Activated CD4-positive, alpha-beta T cell treated with anti-CD3 and anti-CD28 coated beads, Interleukin-2, amount 50 U/mL, for 4 hours (primary cell): ENCODE measurements at places on chromosomes 3 and 15.

DNA sequence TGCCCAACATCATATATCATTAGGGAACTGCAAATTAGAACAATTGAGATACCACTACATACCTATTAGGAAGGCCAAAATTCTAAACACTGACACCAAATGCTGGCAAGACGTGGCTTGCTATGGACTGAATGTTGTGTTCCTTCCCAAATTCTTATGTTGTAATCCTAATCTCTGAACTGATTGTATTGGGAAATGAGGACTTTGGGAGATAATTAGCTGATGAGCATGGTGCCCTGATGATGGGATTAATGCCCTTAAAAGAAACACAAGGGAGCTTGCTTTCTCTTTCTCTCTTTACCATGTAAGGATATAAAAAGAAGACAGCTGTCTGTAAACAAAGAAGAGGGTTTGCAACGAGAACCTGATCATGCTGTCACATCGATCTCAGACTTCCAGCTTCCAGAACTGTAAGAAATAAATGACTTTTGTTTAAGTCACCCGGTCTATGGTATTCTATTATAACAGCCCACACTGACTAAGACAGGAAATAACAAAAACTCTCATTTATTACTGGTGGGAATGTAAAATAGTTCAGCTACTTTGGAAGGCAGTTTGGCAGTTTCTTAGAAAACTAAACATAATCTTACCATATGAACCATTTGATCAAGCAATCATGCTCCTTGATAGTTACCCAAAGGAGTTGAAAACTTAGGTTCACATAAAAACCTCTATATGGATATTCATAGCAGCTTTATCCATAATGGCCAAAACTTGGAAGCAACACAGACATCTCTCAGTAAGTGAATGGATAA lies 458.3 kb upstream of the CBLB start:
- DNase-seq: no peak

GRCh38 chr15:41160639-41161315 lies 44.7 kb upstream of the INO80 start:
- no peak for DNase-seq

DNA sequence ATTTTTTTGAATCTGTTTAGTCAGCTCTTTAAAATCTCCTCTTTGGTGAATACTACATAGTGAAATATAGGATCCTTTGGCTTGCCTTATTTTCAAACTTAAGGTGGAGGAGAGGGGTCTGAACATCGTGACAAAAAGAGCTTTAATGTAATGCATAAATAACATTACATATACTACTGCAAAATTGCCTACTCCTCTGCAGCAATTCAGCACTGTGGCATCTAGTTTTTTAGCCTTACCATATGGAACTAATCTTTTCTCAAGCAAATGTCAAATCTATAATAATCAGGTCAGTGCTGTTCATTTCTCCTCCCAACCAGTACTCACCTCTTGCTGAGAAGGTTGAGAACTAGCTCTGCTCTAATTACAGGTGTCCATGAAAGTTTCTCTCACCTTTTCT lies 394.0 kb upstream of the CDIN1 start:
- no peak for DNase-seq

- DNase-seq: no peak
These were observed 895 bp upstream of the ARHGAP31 start for GRCh38 chr3:119293105-119293870.

- DNase-seq: no peak
These were observed 343.0 kb downstream of the PLOD2 start for GRCh38 chr3:145817870-145818483.

DNA sequence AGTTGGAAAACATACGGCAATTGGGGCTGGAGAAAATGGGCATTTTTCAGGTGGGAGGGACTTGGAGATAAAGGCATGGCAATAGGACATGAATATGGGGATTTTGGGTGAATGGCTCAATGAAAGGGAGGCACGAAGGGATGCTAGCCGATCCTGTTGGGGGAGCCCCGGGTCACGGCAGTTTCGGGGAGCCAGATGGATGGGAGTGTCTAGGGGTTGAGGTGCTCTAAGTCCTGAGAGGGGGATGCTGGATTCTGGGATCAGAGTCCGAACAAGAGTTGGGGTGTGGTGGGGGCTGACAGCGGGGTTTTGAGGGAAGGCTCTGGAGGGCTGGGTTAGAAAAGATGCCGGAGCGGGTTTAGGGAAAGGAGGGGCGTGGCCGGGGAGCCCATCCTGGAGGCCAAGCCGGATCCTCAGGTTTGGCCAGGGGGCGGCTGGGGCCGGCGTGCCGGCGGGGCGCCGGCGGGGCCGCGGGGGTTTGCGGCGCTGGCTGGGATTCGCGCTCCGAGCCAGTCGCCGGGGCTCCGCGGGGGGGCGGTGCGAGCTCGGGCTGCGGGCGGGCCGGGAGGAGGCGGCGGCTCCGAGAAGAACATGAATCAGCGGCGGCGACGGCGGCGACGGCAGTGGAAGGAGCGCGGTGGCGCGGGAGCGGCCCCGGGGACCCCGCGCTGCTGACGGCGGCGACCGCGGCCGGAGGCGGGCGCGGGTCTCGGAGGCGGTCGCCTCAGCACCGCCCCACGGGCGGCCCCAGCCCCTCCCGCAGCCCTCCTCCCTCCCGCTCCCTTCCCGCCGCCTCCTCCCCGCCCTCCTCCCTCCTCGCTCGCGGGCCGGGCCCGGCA lies at the start of gene TYRO3:
TSS of gene TYRO3 (plus strand) at position 813 of the 839 bp plus-strand sequence. CDS start 46 bp downstream, outside the sequence.
- peak; percentile 70 for DNase-seq

DNA sequence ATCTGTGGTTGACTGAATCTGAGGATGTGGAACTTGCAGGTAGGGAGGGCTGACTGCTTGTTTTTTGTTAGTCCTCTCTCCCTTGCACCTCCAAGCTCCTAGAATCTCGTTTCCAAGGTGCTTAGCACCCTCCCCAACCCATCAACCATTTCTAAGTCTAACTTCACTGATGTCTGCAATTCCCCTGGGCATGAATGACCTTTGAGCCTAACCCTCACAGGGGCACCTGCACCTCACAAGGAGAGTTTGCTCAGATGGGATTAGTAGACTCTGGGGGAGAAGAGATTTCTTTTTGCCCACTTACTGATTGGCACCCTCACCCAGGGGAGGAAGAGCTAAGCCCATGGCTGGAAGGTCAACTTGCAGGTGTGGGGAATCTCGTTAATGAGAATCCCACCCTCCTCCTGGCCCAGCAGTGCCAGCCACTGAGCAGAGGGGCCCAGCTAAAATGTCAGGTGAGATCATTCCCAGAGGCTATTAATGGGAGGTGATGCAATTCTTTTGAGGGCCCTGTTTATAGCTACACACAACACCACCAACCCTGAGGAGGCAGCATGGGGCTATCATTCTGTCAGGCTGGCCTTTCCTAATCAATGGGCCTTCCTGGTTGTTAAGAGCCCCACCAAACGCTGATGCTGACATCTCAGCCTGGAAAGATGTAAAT lies 81.6 kb upstream of the HERC1 start:
- DNase-seq: no peak

GRCh38 chr3:18245721-18246120 lies 179.4 kb downstream of the SATB1 start:
- no peak for DNase-seq

DNA sequence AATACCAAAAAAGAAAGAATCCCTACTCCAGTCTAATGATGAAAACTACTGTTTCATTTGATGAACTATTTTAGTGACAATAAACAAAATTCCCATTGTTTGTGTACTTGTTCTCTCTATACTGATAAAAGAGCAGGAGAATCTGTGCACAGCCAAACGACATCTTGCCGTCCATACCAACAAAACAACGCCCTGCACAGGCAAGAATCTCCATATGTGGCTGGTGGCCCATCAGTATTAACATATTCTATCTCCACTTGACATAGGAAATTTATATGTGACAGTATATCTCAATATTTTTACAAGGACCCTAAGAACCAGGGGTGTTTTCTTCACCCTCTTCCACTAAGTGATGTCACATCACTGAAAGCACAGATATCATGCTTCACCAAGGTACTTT lies 279.5 kb downstream of the ULK4 start:
- DNase-seq: no peak

DNA sequence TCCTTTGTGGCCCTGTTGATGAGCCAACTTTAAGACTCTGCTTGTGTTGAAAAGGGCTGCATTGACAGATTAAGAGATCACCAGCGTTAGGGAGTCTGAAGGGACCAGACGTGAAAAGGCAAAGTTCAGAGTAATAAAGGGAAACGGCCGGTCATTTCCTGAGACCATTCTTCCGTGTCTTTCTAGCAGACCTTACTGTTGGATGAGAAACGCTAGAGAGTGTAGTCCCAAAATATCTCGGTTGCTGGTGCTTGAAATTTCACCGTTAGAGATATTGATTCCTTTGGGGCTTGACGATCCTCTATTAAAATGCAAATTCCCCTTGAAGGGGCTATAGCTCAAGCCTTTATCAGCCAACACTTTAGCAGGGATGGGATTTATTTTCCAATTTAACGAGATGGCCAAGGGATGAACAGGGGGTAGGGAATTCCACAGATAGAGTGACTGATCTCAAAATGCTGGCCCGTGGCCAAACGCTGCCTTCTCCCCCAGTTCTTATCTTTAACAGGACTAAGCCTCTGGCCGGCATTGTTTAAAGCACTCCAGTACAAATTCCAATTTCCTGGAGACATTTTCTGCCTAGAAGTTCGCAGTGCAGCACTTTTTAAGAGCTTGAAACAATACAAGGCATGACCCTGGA lies 250.4 kb downstream of the TJP1 start:
- DNase-seq: no peak

GRCh38 chr15:48590723-48591122 lies 54.8 kb downstream of the FBN1 start:
- no peak for DNase-seq

GRCh38 chr3:185824051-185825005 lies 514 bp downstream of the IGF2BP2 start:
- peak; percentile 3 for DNase-seq

DNA sequence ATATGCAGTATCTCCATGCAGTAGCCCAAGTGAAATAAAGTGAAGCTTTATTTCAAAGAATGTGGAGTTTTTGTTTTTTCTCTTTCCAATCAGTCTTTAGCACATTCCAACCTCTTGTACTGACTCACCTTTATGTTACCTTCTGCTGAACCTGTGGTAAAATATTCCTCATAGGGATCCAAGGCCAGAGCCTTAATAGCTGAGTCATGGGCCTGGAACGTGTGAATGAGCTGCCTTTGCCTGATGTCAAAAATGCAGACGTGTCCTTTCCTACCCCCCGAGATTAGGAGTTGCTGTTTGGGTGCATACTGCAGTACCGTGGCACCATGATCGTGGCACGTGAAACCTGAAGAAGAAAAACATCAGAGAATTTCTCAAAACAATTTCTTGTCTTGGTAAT lies 108.5 kb downstream of the GLDN start:
- no peak for DNase-seq

- no peak for DNase-seq
These were observed 27.2 kb downstream of the TBL1XR1 start for GRCh38 chr3:177169936-177170722.

- DNase-seq: no peak
These were observed 187.1 kb upstream of the PROK2 start for GRCh38 chr3:71972031-71972430.

- no peak for DNase-seq
These were observed 534.4 kb downstream of the EPHB1 start for GRCh38 chr3:135329479-135329878.

DNA sequence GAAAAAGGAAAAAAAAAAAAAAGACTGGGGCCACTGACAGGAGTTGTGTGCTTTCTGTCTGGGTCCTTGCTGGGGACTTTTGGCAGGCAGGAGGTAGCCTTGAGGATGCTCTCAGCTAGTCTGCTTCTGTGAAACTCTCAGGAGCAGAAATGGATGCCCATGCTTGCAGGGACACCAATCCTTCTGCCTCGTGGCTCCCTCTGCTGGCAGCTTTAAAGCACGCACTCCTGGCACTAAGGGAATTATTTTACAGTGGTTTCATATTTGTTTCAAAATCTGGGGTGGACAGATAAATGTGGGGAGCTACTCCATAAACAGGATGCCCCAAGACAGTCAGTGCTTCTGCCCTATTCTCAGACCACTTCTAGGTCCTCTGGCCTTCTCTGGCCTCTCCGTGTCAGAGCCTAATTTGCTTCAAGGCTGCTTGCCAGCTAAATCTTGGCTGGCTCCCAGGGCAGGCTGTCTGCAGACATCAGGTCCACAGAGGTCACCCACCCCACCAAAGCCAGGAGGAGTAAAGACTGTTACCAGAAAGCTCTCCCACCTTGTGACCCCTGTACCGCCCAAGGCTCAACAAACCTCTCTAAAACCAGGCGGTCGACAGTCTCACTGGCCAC lies 17.1 kb downstream of the TRAIP start:
- peak; percentile 80 for DNase-seq

GRCh38 chr3:14143271-14144225 lies 18.7 kb downstream of the TMEM43 start:
- no peak for DNase-seq

DNA sequence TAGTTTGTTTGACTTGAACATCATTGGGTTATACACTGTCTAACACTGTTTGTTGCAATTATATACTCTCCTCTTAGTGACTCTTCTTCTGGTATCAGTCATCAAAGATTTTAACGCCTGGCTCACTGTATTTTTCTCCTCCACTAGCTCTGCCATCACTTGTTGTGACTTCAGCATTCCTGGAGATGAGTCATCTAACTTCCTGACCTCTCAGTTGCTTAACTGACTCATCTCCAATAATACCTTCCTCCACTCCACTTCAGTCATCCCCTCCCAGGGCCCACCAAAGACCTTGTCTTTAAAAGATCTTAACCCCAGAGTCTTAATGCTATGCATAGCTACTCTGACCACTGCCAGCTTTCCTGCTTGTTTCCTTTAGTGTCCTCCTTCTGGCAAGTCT lies 28.6 kb upstream of the CLSTN2 start:
- no peak for DNase-seq

DNA sequence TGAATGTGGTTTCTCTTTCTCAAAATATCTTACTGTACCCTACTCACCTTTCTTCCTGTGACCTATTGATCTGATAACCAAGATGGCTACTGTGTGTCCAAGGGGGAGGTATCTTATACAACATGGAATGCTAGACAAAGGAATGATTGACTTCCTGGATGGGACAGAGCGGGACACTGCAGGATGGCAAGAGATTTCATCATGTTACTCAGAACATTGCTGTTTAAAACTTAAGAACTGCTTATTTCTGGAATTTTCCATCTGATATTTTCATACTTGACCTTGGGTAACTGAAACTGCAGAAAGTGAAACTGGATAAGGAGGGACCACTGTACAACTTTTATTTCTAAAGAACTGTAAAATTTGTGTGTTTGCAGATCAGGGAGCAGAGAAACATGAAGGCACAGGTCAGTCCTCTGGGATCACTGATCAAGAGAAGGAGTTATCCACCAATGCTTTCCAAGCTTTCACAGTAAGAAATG lies 18.5 kb downstream of the CNOT10 start:
- no peak for DNase-seq

- DNase-seq: no peak
These were observed 870 bp upstream of the TSEN2 start for GRCh38 chr3:12483410-12483809.

DNA sequence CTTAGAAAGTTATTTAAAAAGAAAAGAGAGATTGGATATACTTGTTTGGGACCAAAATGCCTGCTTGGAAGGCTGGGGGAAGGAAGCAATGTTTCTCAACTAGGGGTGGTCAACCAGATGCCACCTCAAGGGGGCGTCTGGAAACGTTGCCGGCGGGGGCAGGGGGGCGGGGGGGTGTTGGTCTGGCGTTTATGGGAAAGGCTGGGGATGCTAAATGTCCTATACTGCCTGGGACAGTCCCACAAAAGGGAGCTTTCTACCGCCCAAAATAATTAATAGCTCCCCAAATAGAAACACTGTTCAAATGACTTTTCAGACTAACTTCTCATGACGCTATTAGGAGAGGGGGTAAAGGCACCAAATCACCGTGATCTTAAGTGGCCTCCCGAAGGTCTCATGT lies 2.2 kb downstream of the POLG start:
- DNase-seq: no peak
